ENCODE measurements at places on chromosomes 16 and 17.

GRCh38 chr17:49681106-49681979 is 3.4 kb upstream of the SPOP start:
- DNase-seq: no peak

DNA sequence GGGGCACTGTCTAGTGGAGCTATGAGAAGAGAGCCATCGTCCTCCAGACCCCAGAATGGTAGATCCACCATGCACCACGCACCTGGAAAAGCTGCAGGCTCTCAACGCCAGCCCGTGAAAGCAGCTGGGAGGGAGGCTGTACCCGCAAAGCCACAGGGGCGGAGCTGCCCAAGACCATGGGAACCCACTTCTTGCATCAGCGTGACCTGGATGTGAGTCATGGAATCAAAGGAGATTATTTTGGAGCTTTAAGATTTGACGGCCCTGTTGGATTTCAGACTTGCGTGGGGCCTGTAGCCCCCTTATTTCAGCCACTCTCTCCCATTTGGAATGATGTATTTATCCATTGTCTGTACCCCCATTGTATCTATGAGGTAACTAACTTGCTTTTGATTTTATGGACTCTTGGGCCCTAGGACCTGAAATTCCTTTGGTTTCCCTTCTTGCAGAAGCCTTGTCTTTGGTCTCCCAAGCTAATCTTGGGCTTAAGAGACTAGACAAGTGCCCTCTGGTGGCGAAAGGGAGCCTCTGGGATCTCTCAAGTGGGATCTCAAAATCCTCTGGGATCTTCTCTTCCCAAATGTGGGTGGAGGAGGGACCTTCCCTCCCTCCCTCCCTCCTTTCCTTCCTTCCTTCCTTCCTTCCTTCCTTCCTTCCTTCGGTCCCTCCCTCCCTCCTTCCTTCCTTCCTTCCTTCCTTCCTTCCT is 58.2 kb upstream of the HAPSTR1 start:
- DNase-seq: no peak

GRCh38 chr17:64063088-64063487 is 42.7 kb upstream of the ICAM2 start:
- DNase-seq: no peak

DNA sequence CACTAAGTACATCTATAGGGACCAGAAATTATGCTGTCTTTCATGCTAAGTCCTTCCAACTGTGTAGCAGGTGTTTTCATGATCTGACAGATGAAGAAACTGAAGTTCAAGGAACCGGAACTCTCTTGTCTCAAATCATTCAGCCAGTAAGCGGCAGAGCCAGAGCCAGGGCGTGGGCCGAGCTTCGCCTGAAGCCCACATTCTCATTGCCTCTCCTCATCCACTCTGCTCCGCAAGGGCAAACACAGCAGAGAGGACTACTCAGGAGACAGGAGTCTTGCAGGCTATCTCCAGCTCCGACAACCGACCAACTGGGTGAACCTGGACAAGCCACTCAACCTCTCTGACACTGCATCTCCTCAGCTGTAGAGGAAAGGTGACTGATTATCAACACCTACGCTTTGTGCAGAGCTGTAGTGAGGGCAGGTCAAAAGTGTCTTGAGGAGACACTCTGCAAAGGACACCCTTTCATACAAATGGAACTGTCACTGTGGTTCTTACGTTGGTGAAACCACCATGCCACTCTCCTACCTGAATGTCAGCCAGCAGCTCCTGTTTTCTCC is 72.9 kb downstream of the CYTH1 start:
- no peak for DNase-seq

- no peak for DNase-seq
Observed at GRCh38 chr16:27225536-27226360, 22.4 kb downstream of the KDM8 start.

DNA sequence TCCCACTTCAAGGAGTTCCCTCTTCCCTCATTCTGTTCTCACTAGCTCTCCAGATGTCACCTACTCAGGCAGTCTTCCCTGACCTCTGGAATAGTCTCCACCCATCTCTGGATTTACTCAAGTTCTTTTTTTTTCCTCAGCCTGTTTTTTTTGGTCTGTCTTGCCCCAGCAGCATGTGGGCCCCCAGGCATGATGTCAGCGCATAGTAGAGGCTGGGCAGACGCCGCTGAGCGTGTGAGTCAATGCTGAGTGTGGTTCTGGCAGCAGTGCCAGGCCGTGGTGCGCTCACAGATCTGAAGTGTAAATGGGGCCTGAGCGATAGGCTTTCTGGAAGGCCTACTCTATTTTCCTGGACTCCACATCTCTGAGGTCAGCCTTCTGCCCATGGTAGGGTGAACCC is 2.7 kb upstream of the KCNJ18 start:
- no peak for DNase-seq

GRCh38 chr16:10552998-10553491 is 27.4 kb downstream of the EMP2 start:
- DNase-seq: peak; percentile 79

DNA sequence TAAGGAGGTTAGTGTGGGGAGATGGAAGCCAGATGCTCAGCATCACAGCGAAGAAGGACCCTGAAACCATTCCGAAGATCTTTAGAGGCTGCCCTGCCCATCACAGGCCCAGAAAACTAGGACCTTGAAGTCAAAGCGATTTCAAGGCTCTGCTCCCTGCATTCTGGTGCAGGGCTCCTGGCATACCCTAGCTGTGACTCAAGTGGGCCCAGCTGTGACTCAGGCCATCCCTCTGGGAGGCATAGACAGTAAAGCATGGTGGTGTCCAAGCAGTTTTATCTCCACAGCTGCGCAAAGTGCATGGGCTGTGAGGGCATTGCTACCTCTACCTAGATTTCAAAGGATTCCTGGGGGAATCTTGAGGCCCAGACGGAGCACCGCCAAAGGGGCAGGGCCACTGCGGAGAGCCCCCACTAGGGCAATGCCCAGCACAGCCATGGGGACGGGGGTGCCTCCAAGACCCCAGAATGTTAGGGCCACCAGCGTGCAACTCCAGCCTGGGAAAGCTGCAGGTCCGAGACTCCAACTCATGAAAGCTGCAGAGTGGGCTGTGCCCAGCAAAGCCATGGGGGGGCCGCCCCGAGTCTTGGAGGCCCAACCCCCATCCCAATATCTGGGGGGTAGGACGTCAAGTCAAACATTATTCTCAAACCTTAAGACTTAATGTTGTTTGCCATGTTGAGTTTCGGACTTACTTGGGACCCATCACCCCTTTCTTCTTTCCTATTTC is 11.7 kb upstream of the ZNF594 start:
- no peak for DNase-seq

GRCh38 chr17:2397247-2398171 is 3.4 kb downstream of the MNT start:
- no peak for DNase-seq

- DNase-seq: peak; percentile 22
Observed at GRCh38 chr16:2783581-2784357, 3.6 kb downstream of the PRSS33 start.

- no peak for DNase-seq
Observed at GRCh38 chr16:11403920-11404319, 58.7 kb downstream of the RMI2 start.

DNA sequence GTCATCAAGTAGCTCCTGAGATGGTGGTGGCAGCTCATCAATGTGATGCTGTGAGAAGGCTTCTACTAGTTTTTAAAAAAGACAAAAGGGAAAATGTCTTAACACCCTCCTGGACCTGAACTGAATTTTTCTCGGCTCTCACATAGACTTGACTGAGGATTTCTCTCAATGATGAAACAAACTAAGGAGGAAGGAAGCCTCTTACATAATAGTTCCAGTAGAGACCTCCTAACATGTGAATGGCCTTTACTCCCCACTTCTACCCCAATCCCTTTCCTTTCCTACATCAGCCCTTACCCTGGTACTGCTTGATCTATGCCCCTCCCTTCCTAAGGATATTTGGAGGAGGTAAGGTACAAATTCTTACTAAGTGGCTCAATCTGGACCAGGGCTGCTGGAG is 54.8 kb upstream of the MTMR4 start:
- no peak for DNase-seq

DNA sequence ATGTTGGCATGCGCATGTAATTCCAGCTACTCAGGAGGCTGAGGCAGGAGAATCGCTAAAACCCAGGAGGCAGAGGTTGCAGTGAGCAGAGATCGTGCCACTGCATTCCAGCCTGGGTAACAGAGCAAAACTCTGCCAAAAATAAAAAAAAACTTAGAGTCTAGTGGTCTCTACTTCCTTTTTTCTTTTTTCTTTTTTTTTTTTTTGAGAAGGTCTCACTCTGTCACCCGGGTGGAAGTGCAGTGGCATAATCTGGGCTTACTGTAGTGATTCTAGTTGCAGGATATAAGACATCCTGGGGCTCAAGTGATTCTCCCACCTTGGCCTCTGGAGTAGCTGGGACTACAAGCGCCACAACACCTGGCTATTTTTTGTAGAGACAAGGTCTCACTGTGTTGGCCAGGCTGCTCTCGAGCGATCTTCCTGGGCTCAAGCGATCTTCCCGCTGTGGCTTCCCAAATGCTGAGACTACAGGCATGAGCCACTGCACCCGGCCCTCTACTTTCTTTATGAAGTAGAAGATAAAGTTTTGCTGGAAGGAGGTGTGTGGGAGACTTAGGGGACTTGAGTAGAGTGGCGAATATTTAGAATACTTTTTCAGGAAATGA is 47.9 kb upstream of the TAOK1 start:
- DNase-seq: no peak

GRCh38 chr16:85150331-85150940 is 38.2 kb upstream of the CIBAR2 start:
- DNase-seq: no peak

DNA sequence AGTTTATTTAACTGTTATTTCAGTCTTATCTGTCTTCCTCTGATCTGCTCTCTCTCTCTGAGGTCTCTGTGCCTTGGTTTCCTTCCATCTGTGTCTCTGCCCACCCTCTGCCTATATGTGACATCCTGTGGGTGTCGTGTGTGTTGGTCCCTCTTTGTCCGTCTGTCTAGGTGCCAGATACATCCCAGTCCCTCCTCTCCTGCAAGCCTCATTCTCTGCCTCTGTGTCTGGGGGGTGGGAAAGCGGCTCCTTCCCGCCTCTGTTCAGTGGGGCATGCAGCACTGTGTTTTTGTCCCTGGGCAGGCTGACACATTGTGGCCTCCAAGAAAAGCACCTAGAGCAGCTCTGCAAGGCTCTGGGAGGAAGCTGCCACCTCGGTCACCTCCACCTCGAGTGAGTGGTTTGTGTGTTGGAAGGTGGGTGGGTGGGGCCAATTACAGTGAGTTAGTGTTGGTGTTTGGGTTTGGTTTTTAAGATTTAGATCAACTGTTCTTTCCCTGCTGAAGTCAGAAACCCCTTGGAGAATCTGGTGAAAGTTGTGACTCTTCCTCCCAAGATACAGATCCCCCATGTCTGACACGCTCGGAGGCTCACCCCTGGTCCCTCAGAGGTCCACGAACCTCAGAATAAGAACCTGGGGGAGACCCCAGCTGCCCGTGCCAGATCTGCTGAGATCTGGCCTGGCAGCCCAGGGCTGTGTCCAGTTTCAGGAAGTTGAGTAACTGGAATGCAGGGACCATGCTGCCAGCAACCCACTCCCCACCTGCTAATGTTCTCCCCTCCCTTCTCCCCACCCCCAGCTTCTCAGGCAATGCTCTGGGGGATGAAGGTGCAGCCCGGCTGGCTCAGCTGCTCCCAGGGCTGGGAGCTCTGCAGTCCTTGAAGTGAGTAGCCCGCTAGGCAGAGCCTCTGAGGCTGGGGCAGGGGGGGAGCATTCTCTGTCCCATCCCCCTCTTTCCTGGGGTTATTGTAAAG is 50.9 kb upstream of the CPNE2 start:
- DNase-seq: peak; percentile 82

DNA sequence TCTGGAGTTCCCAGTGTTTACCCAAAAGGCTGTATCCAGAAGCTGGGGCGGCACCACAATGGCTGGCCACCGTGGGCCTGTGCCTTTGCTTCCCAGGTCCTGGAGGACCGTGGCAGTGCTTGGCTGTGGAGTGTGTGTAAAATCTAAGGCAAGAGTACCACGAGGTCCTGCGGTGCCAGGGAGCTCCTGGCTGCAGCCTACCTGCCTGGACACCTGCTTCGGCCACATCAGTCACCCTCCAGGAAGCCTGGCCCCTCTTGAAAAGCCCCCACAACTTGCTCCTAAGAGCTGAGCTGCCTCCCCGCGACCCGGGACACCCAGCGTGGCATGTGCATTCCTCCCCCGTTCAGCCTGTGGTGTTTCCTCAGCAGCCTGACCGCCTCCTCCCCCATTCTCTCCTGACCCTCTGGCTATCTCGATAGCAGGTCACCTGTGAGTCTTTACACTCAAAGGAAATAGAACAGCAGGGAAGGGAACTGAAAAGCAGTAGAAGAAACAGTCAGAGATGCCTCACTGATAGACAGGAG is 7.9 kb downstream of the TIMM22 start:
- no peak for DNase-seq

- DNase-seq: no peak
Observed at GRCh38 chr17:40819528-40820125, 2.8 kb downstream of the KRT10 start.

DNA sequence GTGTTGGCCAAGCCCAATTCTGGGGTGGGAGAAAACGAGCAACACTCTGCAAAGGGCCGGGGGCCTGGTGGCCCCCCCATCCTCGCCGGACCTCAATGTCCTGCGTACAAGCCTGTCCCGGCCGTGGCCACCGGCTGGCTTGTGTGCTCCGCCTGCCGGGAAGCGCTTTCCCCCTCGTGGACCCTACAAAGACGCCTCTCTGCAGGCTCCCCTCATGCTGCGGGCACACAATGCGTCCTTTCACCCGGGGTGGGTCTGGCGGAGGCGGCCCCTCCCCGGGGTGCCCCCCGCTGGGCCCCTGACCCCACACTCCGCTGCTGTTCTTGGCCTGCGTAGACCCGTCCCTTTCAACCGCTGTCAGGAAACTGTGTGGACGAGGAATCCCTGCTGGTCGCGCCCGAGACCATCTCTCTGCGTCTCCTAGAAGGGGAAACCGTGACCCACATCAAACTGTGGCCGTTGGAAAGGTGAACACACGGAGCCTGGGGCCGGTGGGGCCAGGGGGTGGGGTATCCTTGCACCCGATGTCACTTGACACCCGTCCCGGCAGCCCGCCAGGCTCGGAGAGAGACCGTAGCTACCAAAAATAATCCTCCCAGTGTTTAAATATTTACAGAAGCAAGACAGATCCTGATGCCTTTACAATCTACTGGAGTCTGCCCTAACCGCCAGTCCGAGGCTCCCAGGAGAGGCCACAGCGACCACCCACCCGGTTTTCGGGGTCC is 43.6 kb downstream of the TBC1D16 start:
- no peak for DNase-seq

GRCh38 chr16:3183445-3184139 is 4.4 kb upstream of the OR1F1 start:
- DNase-seq: no peak

- peak; percentile 84 for DNase-seq
Observed at GRCh38 chr16:11356573-11357331, 11.5 kb downstream of the RMI2 start.

GRCh38 chr17:78672871-78673371 is 95.7 kb upstream of the DNAH17 start:
- no peak for DNase-seq

DNA sequence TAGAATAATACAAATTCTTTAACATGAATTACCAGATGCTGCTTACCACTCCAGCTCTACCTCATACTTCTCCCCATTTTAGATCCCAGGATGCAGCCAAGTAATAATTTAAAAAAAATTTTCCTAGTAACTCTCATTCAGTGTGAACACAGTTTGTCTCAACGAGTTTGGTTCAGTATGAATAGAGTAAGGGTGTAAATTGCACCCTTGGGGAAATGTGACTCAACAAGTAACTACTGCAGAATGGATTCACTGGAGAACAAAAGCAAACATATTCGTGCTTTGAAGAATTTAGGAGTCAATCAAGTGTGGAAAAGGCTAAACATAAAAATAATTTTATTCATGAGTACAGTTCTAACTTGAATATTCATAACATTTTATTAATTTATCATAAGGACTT is 23.0 kb downstream of the KCNJ16 start:
- no peak for DNase-seq

All from cardiac septum (tissue), 1 donor.